A549 treated with Mapracorat at 1 μM for 4 hours (cell line): ENCODE measurements at places on chromosomes 3 and 15. TPM values are rescaled to one million over a fixed set of nuclear protein-coding genes. Genes with fewer than 3 reads are reported as not detected.

CTXND1 gene
- not detected in 5 replicates for total RNA-seq

FBXO40 gene
- not detected in 5 replicates for total RNA-seq

ADPRH gene
- 2.3 to 3.3 TPM (median 2.7 TPM) in 5 replicates for total RNA-seq

SLCO2A1 gene
- total RNA-seq: 0.02 to 0.44 TPM (median 0.15 TPM) in 5 replicates

WDR72 gene
- 6.0 to 7.3 TPM (median 6.9 TPM) in 5 replicates for total RNA-seq

STRA6 gene
- 52.1 to 86.8 TPM (median 69.6 TPM) in 5 replicates for total RNA-seq

TNNC1 gene
- 0.99 to 1.5 TPM (median 1.4 TPM) in 5 replicates for total RNA-seq

ERICH6 gene
- not detected in 5 replicates for total RNA-seq

FYCO1 gene
- total RNA-seq: 4.5 to 5.7 TPM (median 4.9 TPM) in 5 replicates

GHSR gene
- not detected in 5 replicates for total RNA-seq

NOX5 gene
- 0.21 to 0.43 TPM (median 0.30 TPM) in 5 replicates for total RNA-seq

FSIP1 gene
- 0.70 to 1.1 TPM (median 0.89 TPM) in 5 replicates for total RNA-seq

CYP1A2 gene
- not detected in 5 replicates for total RNA-seq

LARP6 gene
- total RNA-seq: 50.6 to 85.9 TPM (median 79.7 TPM) in 5 replicates

AQP9 gene
- 0.05 to 0.06 TPM in 2 of 5 replicates, not detected in the others for total RNA-seq

HOMER2 gene
- total RNA-seq: 14.0 to 17.9 TPM (median 16.8 TPM) in 5 replicates

CACNA2D3 gene
- 0.09 to 0.34 TPM (median 0.17 TPM) in 5 replicates for total RNA-seq

MED12L gene
- total RNA-seq: 0.23 to 1.1 TPM (median 0.49 TPM) in 5 replicates

APOD gene
- total RNA-seq: 0.86 to 1.1 TPM (median 0.97 TPM) in 5 replicates

PLCB2 gene
- total RNA-seq: 0.51 to 1.1 TPM (median 0.77 TPM) in 5 replicates

ALDH1L1 gene
- 0.14 to 0.76 TPM (median 0.39 TPM) in 5 replicates for total RNA-seq

STAC gene
- total RNA-seq: 1.6 to 3.0 TPM (median 2.2 TPM) in 5 replicates

CASR gene
- not detected in 5 replicates for total RNA-seq

SLC28A2 gene
- total RNA-seq: not detected in 5 replicates

ERC2 gene
- 0.34 TPM in 1 of 5 replicates, not detected in the others for total RNA-seq

ISL2 gene
- 2.4 to 3.9 TPM (median 3.5 TPM) in 5 replicates for total RNA-seq

GOLGA8O gene
- 0.26 to 0.60 TPM (median 0.35 TPM) in 5 replicates for total RNA-seq
